ENCODE measurements at places on chromosomes 6 and 20. TPM values are rescaled to one million over a fixed set of nuclear protein-coding genes. Genes with fewer than 3 reads are reported as not detected.

The C4B gene
- 5.0 TPM for total RNA-seq

The SASH1 gene
- total RNA-seq: 0.30 TPM

The SLC4A11 gene
- 0.35 TPM for total RNA-seq

DNA sequence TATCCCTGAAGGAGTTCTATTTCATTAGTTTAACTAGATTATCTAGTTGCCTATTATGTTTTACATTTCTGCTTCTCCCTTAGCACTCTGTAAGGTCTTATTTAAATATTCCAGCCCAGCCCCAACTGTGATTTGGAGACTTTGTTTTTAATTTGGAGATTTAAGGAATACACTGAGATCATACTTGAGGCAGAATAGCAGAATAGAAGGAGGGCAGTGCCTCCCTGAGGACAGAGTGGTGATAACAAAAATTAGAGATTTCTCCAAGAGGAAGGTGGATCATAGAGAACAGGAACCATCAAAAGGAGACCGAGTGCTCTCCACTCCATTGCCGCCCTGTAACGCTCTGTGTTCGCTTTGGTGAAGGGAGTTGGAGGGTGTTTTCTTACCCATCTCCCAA is 14.8 kb upstream of the CD164 start:
- no peak overlapping the region for H3K4me3 ChIP-seq
- DNase-seq: no peak
- no peaks in the 10 kb centered on the region for H3K36me3 ChIP-seq

The OPN5 gene
- total RNA-seq: not detected

DNA sequence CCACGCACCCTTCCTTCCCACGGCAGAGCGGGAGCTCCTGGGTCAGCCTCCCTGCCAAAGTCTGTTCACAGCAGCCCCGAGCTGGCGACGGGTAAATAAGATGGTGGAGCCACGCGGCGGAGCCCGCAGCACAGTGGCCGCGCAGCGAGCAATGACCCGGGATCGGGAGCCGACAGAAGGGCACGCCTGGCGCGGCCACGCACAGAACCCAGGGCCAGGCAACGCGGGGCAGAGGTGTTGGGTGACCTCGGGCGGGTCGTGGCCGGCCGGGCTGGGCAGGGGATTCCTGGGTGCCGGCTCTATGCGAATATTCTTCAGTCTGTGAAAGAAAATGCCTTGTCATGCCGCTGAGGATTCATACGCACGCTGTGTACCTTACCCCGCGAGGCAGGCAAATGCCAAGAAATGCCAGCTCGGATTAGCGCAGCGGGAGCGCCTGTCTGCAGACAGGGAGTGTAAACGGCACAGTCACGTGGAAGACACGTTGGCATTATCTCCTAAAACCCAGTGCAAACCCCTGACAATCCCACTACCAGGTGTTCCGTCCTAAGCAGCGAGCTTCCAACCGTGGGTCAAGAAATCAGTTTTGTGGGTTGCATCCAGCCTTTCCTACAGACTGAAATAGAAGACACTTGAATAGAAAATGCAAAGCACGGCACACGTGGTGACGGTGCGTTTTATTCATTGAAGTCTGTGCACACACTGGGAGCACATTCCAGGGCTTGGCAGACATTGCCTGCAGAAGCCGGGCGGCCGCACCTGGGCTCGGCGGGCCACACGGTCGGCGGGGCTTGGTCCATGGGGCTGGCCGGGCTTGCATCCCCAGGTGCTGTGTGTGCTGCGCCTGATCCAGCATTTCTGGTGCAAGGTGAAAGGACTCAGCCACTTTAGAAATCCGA is 18.3 kb downstream of the CHRNA4 start:
- H3K27ac ChIP-seq: no peak overlapping the region
- no peaks in the 10 kb centered on the region for H3K27me3 ChIP-seq
- no peaks in the 10 kb centered on the region for H3K4me1 ChIP-seq

- H3K36me3 ChIP-seq: no peaks in the 10 kb centered on the region
- no peak overlapping the region for H3K27ac ChIP-seq
- no peak overlapping the region for H3K4me3 ChIP-seq
- peaks cover 13% of the 10 kb centered on the region for H3K4me1 ChIP-seq
- no peaks in the 10 kb centered on the region for H3K27me3 ChIP-seq
Measured at GRCh38 chr20:58880994-58881752, 28.7 kb downstream of the GNAS start.

The STX11 gene
- total RNA-seq: 6.2 TPM

DNA sequence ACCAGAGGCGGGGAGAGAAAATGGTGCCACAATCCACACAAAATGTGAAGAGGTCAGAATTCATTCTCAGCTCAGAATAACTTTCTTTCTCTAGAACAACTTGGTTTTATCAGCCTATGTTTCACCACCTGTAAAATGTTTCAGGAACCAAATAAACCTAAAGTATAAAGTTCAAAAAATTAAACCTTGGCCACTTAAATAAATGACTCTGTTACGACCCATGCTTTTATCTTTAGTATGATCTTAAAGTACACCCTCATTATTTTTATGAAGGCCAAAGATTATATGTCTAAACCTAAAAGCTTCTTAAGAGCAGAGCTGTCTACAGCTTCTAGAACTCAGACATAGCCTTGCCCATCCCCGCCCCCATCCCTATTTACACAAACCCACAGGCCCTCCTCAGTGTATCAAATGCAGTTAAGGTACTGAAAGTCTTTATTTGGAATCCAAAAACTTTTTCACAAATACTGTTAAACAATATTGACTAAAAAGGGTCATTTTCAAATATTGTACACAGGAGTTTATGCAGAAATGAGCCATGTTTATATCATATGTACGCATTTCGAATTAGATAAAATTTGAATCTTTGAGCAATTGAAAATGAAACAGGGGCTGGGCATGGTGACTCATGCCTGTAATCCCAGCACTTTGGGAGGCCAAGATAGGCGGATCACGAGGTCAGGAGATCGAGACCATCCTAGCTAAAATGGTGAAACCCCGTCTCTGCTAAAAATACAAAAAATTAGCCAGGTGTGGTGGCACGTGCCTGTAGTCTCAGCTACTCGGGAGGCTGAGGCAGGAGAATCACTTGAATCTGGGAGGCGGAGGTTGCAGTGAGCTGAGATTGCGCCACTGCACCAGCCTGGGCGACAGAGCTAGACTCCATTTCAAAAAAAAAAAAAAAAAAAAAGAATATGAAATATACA is 5.7 kb upstream of the NHSL1 start:
- no peak for DNase-seq
- H3K27me3 ChIP-seq: no peaks in the 10 kb centered on the region
- H3K36me3 ChIP-seq: no peaks in the 10 kb centered on the region
- no peak overlapping the region for H3K4me3 ChIP-seq
- H3K4me1 ChIP-seq: no peaks in the 10 kb centered on the region

The TFAP2B gene
- not detected for total RNA-seq
